ENCODE measurements at places on chromosomes 7 and 10. TPM values are rescaled to one million over a fixed set of nuclear protein-coding genes. Genes with fewer than 3 reads are reported as not detected.

DNA sequence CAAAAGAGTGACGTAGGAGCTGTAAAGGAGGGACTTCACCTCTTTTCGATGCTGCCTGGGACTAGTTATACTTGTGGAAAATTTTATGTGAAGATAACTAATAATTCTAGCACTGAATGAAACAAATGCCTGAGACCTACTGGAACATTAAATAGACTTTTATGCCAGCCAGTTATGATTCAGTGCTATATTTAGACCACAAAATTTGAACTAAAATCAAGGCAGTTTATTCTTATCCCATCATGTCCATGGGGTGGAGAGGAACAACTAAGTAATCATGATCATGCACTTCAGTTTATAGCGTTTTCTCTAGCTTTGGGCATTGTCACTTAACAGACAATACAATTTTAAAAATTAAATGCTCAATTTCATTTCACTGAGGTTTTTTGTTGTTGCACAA, 76.7 kb downstream of the ZEB1 start:
- no peak for DNase-seq

The ASZ1 gene
- total RNA-seq, result not detected

The UBTD1 gene
- total RNA-seq, result 32.3 TPM

The KAZALD1 gene
- total RNA-seq, result 24.9 TPM

The HOXA3 gene
- total RNA-seq, result 13.8 TPM

The DNMBP gene
- 8.1 TPM for total RNA-seq

DNA sequence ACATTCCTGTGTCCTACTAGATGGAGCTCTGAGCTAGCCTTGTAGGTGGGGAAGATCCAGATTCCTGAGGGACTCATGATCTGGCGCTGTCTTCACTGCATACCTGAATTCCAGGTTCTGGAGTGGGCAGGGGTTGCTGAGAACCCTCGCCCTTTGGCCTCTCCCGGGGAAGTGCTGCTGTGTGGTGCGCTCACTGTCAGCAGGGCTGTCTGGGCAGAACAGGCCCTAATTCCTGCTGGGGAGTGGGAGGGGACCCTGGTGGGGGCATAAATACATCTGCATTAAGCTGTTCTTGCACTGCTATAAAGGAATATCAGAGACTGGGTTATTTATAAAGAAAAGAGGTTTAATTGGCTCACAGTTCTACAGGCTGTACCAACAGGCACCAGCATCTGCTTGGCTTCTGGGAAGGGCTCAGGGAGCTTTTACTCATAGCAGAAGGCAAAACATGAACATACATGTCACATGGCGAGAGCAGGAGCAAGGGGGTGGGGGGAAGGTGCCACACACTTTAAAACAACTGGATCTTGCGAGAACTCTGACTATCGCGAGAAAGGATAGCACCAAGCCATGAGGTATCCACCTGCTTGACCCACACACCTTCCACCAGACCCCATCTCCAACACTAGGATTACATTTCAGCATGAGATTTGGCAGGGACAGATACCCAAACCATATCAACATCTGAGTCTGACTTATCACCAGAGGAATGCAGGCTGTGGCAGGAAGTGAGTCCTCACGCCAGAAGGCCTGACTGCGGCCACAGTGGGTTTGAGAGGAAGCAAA, 115.0 kb downstream of the ADCY1 start:
- peak; percentile 53 for DNase-seq

DNA sequence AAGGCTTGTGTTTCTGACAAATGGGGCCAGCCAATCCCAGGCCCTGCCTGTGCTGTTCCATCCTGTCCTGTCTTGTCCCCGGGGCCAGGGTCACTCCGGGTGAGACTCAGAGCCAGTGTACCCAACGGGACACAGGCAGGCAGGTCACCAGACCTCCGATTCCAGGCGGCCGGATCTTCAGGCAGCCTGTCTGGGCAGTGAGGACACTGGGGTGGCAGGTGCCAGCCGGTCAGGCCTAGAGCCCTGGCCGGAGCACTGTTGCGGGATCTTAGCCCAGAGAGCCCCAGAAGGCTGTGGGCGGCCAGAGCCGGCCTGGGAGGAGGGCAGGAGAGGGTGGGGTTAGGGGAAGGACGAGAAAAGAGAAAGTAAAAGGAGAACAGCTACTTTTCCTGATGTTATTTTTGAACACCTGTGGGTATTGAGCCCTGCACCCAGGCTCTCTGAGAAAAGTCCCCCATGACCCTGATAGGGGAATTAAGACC, 134.3 kb upstream of the TNRC18 start:
- DNase-seq, result no peak

Measured in PC-3 (cell line).